Left renal cortex interstitium (tissue), 4 donors: ENCODE measurements at places on chromosomes 7 and 10. TPM values are rescaled to one million over a fixed set of nuclear protein-coding genes. Genes with fewer than 3 reads are reported as not detected.

Gene MMP21
- 0.27 TPM for polyA plus RNA-seq

DNA sequence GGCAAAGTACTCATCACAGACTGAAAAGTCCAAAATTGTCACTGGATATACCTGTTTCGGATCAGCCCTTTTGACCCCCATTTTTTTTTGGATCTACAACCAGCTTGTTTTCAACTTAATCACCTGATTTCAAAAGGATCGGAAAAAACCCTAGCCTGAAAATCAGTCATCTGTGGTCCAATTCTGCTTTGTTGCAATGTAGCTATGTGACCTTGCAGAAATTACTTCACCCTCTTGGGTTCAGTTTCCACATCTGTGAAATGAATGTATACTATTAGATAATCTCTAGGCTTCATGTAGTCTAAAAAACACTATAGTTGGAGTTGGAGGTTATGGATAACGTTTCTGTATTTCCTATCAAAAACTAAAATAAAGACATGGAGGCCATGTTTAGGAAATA lies 37.1 kb downstream of the STEAP4 start:
- no peak for DNase-seq

- no peak for DNase-seq
These were observed at the start of gene GIMAP1 for GRCh38 chr7:150716368-150716767. GIMAP1 (plus strand) TSS chr7:150716613; CDS start chr7:150719048, 2,435 bp downstream.

GRCh38 chr7:28005847-28006231 lies 174.8 kb downstream of the JAZF1 start:
- DNase-seq: no peak
